Breast epithelium (tissue), 4 donors: ENCODE measurements at places on chromosomes 4 and X. TPM values are rescaled to one million over a fixed set of nuclear protein-coding genes. Genes with fewer than 3 reads are reported as not detected.

GRCh38 chr4:86717651-86718050, 123.5 kb downstream of the PTPN13 start:
- H3K27me3 ChIP-seq, result no peaks in the 10 kb centered on the region
- H3K4me1 ChIP-seq, result no peaks in the 10 kb centered on the region
- H3K36me3 ChIP-seq, result no peaks in the 10 kb centered on the region
- no peak overlapping the region for H3K4me3 ChIP-seq
- H3K27ac ChIP-seq, result no peak overlapping the region

DNA sequence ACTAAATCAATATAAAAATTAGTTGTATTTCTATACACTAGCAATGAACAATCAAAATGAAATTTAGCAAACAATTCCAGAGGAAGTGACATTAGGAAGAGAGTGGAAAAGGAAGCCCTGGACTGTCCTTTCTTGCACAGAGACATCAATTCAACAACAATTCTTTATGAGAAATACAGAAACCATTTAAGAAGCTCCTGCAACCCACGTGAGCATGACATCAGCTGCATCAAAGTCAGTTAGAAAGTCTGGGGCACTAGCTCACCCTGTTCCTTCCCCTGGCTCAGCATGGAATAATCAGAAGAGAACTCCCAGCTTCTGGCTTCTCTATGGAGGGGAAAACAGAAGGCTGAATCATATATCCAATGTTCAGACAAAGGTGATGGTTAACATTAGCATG, 48.6 kb upstream of the STARD8 start:
- DNase-seq, result no peak
- H3K27ac ChIP-seq, result no peak overlapping the region
- no peak overlapping the region for H3K4me3 ChIP-seq
- no peaks in the 10 kb centered on the region for H3K36me3 ChIP-seq
- H3K4me1 ChIP-seq, result no peaks in the 10 kb centered on the region

DNA sequence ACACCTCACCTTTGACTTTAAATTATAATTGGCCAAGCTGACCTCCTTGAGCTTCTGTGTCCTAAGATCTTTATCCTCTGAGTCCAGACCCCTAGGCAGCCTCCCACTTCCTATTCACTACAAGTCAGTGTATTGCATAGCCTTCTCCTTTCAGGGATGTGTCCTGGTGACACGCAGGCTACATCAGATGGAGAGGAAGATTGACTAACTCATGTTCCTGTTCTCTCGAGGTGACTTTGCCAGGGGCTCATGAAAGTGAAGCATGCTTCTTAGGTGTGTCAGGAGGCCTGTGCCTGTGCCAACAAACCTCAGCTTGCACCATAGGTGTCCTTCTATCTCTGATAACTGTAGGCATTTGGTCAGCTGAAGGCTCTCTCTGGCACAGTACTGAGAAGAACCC, 195.7 kb upstream of the HS3ST1 start:
- H3K36me3 ChIP-seq, result no peaks in the 10 kb centered on the region
- DNase-seq, result no peak
- H3K27me3 ChIP-seq, result no peaks in the 10 kb centered on the region
- H3K27ac ChIP-seq, result no peak overlapping the region
- no peaks in the 10 kb centered on the region for H3K4me1 ChIP-seq

WDFY3 gene
- total RNA-seq, result 119 TPM

GPR173 gene
- total RNA-seq, result 2.3 TPM

GRCh38 chr4:98939438-98939837, 10.5 kb upstream of the EIF4E start:
- H3K36me3 ChIP-seq, result no peaks in the 10 kb centered on the region
- H3K27ac ChIP-seq, result no peak overlapping the region

DNA sequence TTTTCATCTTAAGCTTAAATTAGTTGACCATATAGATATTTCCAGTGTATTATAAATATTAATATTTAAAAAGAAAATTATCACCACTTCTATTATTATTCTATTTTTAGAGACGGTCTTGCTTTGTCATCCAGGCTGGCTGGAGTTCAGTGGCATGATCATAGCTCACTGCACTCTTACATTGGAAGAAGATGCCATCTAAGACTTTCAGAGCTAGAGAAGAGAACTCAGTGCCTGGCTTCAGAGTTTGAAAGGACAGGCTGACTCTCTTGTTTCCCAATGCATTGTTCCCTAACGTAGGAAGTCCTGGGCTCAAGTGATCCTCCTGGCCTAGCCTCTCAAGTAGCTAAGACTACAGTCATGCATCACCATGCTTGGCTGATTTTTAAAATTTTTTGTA, 75.9 kb downstream of the FIP1L1 start:
- no peak for DNase-seq
- no peak overlapping the region for H3K27ac ChIP-seq
- no peaks in the 10 kb centered on the region for H3K36me3 ChIP-seq
- H3K4me1 ChIP-seq, result no peaks in the 10 kb centered on the region
- H3K27me3 ChIP-seq, result no peaks in the 10 kb centered on the region

DNA sequence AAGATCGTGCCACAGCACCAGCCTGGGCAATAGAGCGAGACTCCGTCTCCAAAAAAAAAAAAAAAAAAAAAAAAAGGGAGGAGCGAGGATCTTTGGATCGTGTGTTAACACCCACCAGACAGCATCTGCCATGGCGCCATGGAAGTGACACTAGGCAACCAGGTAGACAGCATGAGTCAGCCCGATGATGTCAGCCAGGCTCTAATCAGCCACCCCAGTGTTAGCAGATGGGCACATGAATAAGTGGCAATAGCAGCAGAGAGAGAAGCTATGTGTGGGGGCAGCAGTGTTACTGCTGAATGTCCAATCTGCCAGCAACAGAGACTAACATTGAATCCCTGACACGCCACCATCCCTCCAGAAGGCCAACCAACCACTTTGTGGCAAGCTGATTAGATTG, 6.6 kb downstream of the SYN1 start:
- no peak overlapping the region for H3K4me3 ChIP-seq
- no peak for DNase-seq
- H3K36me3 ChIP-seq, result no peaks in the 10 kb centered on the region
- no peak overlapping the region for H3K27ac ChIP-seq
- peaks cover 49% of the 10 kb centered on the region for H3K27me3 ChIP-seq

DNA sequence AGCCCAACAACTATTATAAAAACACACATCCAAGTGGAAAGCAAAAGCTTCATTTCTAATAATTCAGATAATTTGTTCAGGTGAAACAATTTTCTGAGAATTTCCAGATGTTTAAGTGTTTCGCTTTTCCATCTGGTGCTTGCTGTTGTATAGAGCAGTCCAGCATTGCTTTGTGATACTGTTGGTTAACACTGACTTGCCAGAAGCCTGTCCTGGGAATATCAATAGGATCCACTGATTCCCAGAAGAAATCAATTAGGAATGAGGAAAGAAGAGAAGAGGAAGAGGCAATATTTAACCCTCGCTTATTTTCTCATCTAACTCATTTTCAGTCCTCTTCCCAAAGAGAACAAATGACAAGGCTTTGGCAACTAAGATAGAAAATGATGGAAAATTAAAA, 94.9 kb upstream of the DDIT4L start:
- no peaks in the 10 kb centered on the region for H3K36me3 ChIP-seq
- DNase-seq, result no peak

CCNB3 gene
- 1.3 TPM for total RNA-seq

DNA sequence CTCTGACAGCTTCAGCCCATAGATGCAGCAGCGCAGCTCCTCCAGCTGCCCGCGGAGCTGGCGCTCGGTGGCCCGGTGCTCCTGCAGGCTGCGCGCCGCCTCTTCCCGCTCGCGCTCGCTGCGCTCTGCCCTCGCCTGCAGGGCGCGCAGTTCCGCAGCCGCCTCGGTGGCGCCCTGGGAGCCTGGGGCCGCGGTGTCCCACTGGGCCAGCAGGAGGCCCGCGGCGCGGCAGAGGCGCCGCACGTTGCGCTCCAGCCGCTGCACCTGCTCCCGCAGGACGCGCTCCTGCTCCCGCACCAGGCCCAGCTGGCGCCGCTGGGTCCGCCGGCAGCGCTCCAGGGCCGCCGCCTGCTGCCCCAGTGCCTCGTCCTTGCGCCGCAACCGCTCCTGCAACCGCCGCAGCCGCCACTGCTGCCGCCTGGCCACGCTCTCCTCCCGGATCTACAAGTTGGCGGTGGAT, 10.1 kb downstream of the C4orf50 start:
- no peaks in the 10 kb centered on the region for H3K4me1 ChIP-seq
- no peak for DNase-seq
- H3K36me3 ChIP-seq, result no peaks in the 10 kb centered on the region
- no peaks in the 10 kb centered on the region for H3K27me3 ChIP-seq
- H3K4me3 ChIP-seq, result no peak overlapping the region
- no peak overlapping the region for H3K27ac ChIP-seq

- H3K27ac ChIP-seq, result no peak overlapping the region
- no peak for DNase-seq
- H3K4me1 ChIP-seq, result no peaks in the 10 kb centered on the region
- no peak overlapping the region for H3K4me3 ChIP-seq
Measured at GRCh38 chr4:78379991-78380729, 171.4 kb upstream of the ANXA3 start.

ZFX gene
- 46.9 TPM for total RNA-seq

CXCL5 gene
- not detected for total RNA-seq

DNA sequence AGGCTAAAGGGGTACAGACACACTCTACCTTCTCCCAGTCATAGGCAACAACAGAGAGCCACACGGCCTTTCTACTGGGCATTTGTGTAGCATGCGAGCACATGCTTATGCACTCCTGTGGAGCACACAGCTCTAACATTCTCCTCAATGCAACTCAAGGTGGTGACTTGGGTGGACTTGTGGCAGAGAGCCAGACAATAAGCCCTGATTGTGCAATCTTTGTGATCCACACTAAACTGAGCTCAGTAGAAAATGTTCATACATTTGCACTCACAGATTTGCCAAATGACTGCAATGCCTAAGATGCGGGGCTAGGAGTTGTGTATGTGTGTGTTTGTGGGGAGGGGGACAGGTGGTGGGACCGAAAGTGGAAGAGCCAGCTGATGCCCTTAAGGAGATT, 31.4 kb upstream of the SETD7 start:
- H3K27me3 ChIP-seq, result no peaks in the 10 kb centered on the region
- DNase-seq, result no peak
- H3K4me3 ChIP-seq, result no peak overlapping the region
- no peaks in the 10 kb centered on the region for H3K36me3 ChIP-seq
- no peak overlapping the region for H3K27ac ChIP-seq

DNA sequence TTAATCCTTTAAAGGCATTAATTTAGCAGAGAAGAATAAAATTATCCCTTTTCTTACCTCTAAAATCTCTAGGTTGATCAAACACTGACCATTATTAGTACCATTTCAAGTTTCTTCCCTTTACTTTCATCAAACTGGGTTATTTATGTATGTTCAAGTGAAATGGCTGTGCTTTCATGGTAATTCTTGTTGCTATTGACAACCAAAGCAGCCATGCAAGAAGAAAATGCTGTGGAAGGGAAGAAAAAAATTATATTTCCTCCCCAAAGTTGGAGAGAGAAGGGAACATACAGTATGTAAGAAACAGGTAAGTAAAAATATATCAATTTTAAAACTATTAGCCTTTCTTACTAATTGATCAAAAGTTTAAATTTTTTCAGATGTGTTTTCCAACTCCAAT, 16.2 kb downstream of the NPNT start:
- H3K4me1 ChIP-seq, result no peaks in the 10 kb centered on the region
- no peaks in the 10 kb centered on the region for H3K27me3 ChIP-seq
- H3K4me3 ChIP-seq, result no peak overlapping the region
- DNase-seq, result no peak
- H3K27ac ChIP-seq, result no peak overlapping the region
- no peaks in the 10 kb centered on the region for H3K36me3 ChIP-seq

HERC5 gene
- total RNA-seq, result 5.9 TPM

OPRPN gene
- not detected for total RNA-seq

HOPX gene
- total RNA-seq, result 3.8 TPM

NUDT10 gene
- total RNA-seq, result 1.6 TPM

CYBB gene
- 25.5 TPM for total RNA-seq

DNA sequence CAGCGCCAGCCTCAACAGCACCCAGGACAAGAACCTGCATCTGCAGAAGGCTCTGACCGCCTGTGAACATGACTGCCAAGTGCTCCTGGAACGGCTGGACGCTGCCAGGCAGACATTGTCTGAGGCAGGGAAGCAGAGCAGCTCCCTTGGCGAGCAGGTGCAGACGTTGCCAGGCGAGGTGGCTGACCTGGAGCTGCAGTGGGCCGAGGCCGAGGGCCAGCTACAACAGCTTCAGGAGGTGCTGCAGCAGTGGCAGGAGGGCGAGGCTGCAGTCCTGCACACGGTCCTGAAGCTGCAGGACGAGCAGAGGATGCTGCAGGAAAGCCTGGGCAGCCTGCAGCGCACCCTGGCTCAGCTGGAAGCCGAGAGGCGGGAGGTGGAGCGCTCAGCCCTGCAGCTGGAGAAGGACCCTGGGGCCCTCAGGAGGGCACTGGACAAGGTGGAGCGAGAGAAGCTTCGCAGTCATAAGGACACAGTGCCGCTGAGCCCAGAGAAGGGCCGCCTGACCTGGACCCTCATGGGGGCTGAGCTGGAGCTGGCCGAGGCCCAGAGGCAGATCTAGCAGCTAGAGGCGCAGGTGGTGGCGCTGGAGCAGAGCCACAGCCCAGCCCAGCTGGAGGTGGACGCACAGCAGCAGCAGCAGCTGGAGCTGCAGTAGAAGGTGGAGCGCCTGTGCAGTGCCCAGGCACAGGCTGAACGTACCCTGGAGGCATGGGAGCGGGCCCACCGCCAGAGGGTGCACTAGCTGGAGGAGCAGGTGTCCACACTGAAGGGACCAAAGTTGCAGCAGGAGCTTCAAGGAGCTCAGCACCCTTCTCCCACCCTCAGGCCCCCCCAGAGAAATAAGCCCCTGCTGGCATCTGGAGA, 16.4 kb downstream of the SMIM10L2A start:
- H3K4me3 ChIP-seq, result no peak overlapping the region
- no peak overlapping the region for H3K27ac ChIP-seq
- no peak for DNase-seq
- H3K27me3 ChIP-seq, result no peaks in the 10 kb centered on the region
- no peaks in the 10 kb centered on the region for H3K36me3 ChIP-seq

GRCh38 chr4:133316909-133317308, 167.8 kb downstream of the PCDH10 start:
- no peak overlapping the region for H3K4me3 ChIP-seq
- DNase-seq, result no peak
- no peak overlapping the region for H3K27ac ChIP-seq
- no peaks in the 10 kb centered on the region for H3K27me3 ChIP-seq
- no peaks in the 10 kb centered on the region for H3K36me3 ChIP-seq
- H3K4me1 ChIP-seq, result no peaks in the 10 kb centered on the region

- H3K4me3 ChIP-seq, result no peak overlapping the region
- H3K36me3 ChIP-seq, result no peaks in the 10 kb centered on the region
- no peak overlapping the region for H3K27ac ChIP-seq
- no peaks in the 10 kb centered on the region for H3K4me1 ChIP-seq
- no peak for DNase-seq
- H3K27me3 ChIP-seq, result no peaks in the 10 kb centered on the region
Measured at GRCh38 chr4:112130906-112131305, 14.3 kb upstream of the FAM241A start.

RAB41 gene
- total RNA-seq, result not detected

GRCh38 chr4:76376534-76376933, 44.4 kb downstream of the CCDC158 start:
- no peak overlapping the region for H3K4me3 ChIP-seq
- no peaks in the 10 kb centered on the region for H3K36me3 ChIP-seq
- H3K27ac ChIP-seq, result no peak overlapping the region

NKAP gene
- 7.3 TPM for total RNA-seq

TSPAN6 gene
- total RNA-seq, result 49.5 TPM
